SW480 (cell line): ENCODE measurements at places on chromosomes 3 and 15.

DNA sequence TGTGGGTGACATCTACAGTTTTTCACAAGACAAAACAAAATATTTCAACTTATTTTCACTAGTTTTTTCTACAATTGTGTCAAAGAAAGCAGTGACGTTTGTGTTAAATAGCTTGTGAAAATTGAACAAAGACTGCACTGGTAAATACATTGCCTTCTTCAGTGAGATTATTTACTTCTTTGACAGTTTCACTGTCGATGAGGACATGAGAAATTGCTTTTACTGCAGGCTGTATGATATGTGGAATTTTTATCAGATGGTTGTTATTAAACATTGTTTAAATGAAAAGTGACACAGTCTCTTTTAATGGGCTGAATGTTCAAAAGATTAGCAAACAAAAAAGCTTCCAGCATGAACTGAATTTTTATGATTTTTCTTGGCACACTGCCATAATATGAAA is 773.9 kb upstream of the CADM2 start:
- DNase-seq: no peak

GRCh38 chr15:79844221-79844620 is 52.6 kb downstream of the MTHFS start:
- no peak for DNase-seq

GRCh38 chr15:71231758-71232157 is 116.5 kb downstream of the THSD4 start:
- DNase-seq: no peak

DNA sequence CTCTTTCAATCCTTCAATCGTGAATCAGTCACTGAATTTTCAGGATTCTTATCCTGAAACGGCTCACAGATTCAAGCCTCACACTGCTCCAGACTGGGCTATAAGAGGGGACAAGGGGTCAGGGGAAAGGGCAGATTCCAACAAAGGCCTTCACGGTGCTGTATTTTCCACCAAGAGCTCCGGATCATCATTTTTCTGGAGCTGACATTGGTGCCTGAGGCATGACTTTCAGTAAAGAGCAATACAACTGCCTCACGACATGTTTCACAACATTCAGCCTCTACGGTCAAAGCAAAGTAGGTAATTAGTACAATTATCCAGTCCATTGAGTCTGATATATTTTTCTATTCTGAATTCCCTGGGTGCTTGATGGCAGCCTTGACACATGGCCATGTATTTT is 185.0 kb upstream of the PRICKLE2 start:
- no peak for DNase-seq

DNA sequence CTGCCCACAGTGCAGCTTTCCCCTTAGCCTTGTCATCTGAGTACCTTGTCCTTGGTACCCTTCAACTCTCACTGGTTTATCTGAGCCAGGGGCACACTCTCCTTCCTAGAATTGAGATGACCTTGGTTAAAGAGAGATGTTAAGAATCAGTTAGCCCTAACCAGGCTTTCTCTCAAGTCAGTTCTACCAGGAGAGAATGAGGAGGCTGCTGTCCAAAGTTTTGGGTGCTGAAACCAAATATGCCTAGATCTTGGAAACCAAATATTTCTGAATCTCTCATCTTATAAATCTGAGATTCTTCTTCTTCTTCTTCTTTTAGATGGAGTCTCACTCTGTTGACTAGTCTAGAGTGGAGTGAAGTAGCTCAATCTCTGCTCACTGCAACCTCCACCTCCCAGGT is 12.0 kb upstream of the CTXND1 start:
- DNase-seq: peak; percentile 12
